ENCODE measurements at places on chromosomes 2 and 18.

GRCh38 chr2:40281021-40281940 lies 170.6 kb downstream of the SLC8A1 start:
- DNase-seq = no peak

DNA sequence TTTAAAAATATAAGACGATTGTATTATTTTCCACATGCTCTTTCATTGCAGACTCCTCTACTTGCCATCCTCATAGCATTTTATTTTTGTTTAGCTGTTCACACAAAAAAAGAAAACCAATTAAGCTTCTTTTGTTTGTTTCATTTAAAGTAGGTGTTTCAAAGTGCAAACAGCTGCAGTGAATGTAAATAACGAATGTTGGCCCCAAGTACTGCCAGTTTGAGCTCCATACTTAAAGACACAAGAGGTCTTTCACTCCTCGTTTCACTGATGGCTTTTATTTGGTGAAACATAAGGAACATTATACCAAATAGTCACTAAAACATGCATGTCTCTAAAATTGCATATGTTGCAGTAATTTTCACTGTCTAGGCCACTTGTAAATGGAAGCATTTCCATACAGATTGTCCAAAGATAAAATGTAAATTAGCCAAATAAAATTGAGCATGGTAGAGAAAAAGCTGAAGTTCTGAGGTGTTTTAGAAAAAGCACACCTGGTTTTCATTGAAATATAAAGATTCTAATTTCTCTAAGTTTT lies 253.4 kb downstream of the TMX3 start:
- DNase-seq = no peak

GRCh38 chr2:9407363-9407811 lies 15.9 kb downstream of the ITGB1BP1 start:
- no peak for DNase-seq

- DNase-seq = no peak
Measured at GRCh38 chr2:191802180-191802579, 44.7 kb downstream of the CAVIN2 start.

DNA sequence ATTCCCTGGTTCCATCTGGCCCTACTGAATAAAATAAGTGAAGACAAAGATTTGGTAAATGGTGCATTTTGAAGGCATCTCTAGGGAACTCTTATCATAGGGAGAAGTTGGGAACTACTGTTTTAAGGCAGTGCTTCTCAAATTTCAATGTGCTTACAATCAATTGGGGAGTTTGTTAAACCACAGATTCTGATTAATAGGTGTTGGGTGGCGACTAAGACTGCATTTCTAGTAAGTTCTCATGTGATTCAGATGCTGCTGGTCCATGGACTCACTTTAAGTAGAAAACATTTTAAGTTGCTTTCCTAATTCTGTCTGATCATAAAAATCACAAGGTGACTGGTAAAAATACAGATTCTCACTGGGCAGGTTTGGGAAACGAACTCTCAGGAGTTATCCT lies 14.6 kb downstream of the FARSB start:
- no peak for DNase-seq

- no peak for DNase-seq
Measured at GRCh38 chr2:74534411-74534810, 4.7 kb downstream of the HTRA2 start.

DNA sequence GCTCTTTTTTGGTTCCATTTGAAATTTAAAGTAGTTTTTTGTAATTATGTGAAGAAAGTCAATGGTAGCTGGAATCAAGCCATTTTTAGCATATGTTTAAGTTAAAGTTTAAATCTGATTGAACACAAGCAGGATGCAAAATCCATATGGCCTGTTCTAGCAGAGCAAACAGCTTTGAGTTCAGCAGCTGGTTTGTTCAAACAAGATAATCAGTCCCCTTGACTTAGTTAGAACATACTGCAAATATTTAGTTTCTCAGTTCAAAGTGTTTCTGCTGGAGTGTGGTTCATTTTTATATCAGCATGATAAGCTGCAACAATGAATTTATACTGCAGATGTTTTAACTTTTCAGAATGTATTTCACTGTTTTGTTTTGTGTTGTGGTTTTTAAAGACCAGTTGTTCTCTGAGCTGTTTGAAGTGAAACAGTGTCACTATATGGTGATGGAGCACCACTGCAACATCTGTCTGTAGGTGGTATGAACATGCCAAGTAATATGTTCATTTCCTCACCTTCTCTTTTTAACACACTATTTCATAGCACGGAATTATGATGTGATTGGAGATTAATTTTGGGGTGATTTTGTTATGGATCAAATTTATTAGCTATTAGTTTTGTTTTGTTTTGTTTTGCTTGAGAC lies 125.3 kb downstream of the COL4A4 start:
- DNase-seq = no peak

DNA sequence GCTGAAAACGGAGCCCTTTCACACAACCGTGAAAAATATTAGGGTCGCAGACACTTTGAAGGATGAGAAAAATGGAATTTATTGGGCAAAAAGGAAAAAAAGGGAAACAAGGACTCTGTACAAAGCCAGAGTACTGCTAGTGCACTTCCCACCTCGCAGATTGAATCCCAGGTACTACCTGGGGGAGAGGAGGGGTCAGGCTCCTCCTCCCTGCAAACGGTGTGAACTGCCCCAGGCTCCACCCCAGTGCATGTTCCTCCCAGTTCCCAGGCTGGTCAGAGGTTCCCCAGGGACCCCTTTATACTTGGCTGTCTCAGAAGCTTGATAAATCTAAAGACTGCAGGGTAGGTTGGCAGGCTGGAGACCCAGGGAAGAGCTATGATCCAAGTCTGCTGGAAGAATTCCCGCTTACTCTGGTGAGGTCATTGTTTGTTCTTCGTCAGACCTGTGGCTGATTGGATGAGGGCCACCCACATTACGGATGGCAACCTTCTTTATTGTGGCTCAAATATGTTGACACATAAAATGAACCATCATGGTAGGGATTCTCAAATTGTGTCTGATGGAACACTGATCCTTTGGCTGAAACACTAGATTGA lies 290.4 kb upstream of the POU3F3 start:
- no peak for DNase-seq

DNA sequence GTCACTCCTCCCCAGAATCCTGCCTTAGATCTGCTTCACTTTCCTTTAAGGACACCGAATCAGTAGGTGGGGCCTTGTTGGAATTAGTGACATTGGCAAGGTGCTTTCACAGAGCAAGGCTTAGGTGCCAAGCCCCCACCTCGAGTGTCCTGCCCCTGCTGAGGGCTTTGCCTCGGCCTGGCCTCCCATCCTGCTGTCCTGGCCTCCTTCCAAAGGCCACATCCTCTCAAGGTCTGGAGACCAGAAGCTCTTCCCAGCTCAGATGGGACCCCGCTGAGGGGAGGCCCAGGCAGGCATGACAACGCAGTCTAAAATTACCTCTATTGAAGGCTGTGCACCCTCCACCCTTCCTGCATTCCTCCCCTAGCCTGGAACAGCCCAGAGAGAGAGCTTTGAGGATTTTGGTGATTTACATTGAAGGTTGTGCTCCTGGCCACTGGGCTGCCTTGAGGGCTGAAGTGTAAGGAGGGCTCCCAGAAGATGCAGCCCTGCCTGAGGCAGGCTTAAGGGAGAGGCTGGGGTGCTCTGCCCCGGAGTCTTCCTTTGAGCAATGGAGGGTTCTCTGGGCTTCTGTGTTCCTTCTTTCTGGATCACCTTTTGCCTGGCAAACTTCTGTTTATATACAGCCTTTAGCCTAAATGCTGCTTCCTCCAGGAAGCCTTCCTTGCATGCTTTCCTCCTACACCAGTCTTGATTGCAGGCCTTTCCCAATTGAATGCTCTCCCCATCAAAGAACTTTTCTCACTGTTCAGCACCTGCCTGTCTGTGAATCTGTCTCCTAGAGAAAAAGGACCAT lies 154.4 kb downstream of the DDX1 start:
- DNase-seq = no peak

DNA sequence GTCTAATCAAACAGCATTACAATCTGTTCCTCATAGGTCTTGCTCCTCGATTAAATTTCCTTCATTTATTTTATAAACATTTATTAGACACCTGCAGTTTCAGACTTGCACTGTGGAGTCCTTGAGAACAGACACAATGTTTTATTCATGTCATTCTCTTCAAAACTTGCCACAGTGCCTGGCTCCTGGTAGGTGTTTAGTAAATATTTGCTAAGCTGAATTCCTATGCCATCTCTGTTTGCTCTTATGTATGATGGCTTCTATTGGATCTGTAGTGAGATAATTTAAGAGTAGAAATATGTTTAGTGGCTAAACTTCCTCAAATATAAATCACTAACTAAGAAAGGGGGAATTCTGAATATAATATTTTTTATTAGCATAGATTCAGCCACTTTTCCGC lies 61.4 kb downstream of the LRATD1 start:
- DNase-seq = no peak

GRCh38 chr2:58572731-58573130 lies 331.6 kb upstream of the FANCL start:
- DNase-seq = no peak

DNA sequence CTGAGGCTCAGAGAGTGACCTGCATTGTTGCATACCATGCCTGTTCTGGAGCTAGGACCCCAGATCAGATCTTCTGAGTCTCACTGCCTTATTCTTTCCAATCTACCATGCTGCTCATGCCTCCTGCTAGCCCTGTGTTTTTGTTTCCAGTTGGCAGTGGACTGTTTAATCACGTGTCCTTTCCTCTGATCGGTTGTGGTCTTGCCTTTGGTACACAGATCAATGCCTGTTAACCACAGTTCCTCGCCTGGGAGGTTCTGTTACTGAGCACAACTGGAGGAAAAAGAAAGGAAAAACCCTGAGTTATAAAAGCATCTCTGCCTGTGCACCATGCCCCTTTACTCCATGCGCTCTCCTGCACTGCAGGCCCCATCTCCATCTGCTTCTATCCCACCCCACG lies 329.1 kb downstream of the SETBP1 start:
- no peak for DNase-seq

GRCh38 chr18:6505498-6505875 lies 90.8 kb upstream of the L3MBTL4 start:
- no peak for DNase-seq

Measured in H1 (cell line).